ENCODE measurements at places on chromosomes 6 and 20.
A peak's percentile ranks its signal among the peaks of the same experiment; 100 is the strongest.

DNA sequence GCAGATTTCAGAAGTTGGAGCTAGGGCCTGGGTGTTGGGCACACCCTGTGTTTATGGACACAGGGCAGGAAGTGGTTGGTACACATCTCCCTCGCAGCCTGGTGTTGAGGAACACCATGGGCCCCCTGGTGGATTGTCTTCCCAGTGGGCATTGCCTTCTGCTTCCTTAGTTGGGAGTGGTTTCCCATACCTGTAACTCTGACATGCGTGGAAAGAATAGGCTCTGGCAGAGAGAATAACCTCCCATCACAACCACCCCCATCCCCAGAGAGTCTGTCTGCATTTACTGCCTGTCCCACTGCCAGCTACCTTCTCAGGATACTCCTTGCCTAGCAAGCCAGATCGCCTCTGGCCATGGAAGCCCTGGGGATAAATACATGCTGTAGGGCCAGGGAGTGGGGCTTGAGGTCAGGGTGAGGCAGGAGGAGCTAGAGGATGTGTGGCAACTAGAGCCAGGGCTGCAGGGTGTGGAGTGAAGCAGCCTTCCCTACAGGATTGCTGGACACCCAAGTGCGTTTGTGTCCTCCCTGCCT, 14.7 kb downstream of the LRRC73 start:
- peak; percentile 61 for DNase-seq

DNA sequence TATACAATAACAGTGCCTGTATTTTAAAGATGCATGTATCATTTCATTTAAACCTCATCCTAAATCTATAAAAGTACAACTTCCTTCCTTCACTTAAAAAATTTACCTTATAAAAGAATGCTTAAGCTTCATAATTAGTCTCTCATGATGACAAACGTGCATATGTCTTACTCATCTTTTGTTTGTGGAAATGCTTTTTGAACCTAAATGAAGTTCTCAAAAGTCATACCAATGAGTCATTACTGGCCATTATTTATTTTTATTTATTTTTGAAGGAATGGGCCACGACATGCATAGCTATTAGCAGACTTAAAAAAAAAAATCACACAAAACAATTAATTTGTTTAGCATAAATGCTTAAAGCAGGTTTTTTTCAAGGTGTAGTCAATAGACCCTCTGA, 3.7 kb downstream of the TFB1M start:
- DNase-seq: no peak

DNA sequence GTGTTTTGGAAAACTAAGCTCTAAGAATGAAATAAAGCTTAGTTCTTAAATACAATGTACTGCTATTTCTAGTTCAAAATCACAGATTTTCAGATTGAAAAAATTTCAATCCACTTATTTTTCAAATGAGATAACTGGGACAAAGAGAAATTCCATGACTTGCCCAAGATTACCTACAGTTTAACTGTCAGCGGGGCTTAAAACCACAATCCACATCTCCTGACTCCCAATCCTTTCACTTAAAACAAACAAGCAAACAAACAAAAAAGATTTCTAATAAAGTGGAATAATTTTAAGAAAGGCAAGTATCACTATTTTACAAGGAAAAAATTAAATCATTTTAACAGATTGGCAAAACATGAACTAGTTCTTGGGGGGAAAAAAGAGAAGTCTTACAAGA, 4.2 kb downstream of the PHIP start:
- DNase-seq: no peak

GRCh38 chr6:168208854-168209253, 110.7 kb downstream of the DACT2 start:
- no peak for DNase-seq

GRCh38 chr6:1554476-1555310, 55.0 kb upstream of the FOXC1 start:
- DNase-seq: peak; percentile 59

DNA sequence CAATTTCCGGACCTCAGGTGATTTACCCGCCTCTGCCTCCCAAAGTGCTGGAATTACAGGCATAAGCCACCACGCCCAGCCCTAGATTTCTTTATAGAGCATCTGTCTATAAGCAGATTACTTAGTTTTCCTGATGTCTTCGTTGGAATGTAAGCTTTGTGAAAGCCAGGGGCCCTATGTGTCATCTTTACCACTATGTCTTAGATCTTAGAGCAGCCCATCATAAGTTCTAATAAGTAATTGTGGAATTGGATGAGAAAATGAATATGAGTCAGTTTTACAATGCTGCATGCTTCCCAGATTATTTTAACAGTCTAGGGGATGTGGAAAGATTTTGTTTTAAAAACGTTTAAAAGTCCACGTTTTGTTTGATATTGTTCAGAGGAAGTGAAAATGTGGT, 9.1 kb upstream of the ZBTB2 start:
- DNase-seq: no peak

GRCh38 chr6:44073612-44074438, 53.4 kb downstream of the MRPL14 start:
- no peak for DNase-seq

GRCh38 chr6:25315194-25316177, 36.3 kb downstream of the CARMIL1 start:
- no peak for DNase-seq

- DNase-seq: no peak
These were observed 156.1 kb downstream of the COL21A1 start for GRCh38 chr6:56091159-56091869.

DNA sequence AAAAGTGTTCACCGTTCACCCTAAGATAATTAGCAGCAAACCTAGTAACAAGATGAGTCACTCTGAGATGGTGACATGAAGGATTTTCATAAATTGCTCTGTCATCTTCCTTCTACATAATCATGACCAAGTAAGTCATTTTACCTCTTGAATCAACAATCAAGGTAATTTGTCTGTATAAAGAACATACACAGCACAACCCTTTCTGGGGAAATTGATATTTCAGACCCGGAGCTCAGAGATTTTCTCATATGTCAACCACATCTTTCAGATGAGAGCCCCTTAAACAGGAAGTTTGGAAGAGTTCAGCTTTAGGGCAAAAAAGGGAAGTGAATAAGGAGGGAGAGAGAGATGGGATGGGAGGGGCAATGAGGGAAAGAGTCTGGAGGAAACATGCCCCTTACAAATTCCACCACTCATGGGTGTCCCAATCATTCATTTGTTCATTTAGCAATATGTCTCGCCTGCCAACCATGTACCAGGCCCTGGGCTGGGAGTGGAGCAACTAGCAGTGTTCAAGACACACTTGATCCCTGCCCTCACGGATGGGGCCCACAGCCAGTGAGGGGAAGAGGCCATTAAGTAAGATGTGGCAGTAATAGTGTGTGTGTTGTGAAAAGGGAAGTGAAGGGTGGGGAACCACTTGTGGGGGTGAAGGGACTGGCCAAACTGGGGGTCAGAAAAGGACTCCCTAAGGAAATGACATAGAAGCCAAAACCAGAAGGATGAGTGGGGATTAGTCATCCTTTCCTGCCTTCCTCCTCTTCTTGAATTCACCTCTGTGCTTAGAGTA, 190.9 kb downstream of the MAFB start:
- no peak for DNase-seq

GRCh38 chr6:7147051-7147671, 39.4 kb downstream of the RREB1 start:
- DNase-seq: no peak

GRCh38 chr6:52511572-52512151, 65.2 kb downstream of the TRAM2 start:
- DNase-seq: no peak

DNA sequence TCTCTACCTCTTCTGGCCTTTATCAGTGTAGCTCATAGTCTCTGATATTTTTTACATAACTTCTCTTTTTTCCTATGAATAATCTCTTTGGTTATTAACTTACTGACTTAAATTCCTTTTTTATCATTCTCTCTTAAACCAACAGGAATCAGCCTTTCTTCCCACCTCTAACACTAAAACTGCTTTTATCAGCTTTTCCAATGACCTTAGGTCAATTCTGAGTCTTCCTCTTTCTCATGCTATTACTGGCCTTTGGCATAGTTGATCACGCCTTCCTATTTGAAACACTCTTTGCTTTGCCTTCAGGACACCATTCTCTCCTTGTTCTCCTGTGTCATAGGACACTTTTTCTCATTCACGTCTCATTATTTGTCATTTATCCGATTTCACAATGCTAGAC, 8.1 kb upstream of the HINT3 start:
- DNase-seq: no peak

GRCh38 chr20:36890586-36890985, 14.6 kb downstream of the TLDC2 start:
- no peak for DNase-seq

DNA sequence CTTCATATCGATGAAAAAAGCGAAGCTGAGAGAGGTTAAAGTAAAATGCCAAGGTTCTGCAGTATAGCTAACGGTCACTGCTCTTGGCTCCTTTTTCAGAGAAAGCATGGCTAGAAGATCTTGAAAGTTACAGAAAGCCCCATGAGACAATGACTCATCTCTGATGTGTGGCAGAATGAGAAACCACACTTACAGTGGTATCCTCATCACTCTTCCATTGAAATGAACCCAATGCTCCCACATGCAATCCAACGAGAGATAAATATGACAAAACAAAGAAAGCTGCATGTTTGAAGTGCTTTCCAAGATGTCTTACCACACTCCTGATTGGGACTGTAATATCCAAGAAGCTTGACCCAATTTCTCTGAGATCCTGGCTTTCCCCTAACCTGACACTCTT, 694.9 kb downstream of the PRKN start:
- no peak for DNase-seq

GRCh38 chr6:139600919-139601475, 226.5 kb upstream of the CITED2 start:
- DNase-seq: no peak

GRCh38 chr6:38137608-38138265, 318.2 kb downstream of the ZFAND3 start:
- DNase-seq: no peak

GRCh38 chr6:37251211-37251780, 6.3 kb upstream of the TBC1D22B start:
- no peak for DNase-seq

DNA sequence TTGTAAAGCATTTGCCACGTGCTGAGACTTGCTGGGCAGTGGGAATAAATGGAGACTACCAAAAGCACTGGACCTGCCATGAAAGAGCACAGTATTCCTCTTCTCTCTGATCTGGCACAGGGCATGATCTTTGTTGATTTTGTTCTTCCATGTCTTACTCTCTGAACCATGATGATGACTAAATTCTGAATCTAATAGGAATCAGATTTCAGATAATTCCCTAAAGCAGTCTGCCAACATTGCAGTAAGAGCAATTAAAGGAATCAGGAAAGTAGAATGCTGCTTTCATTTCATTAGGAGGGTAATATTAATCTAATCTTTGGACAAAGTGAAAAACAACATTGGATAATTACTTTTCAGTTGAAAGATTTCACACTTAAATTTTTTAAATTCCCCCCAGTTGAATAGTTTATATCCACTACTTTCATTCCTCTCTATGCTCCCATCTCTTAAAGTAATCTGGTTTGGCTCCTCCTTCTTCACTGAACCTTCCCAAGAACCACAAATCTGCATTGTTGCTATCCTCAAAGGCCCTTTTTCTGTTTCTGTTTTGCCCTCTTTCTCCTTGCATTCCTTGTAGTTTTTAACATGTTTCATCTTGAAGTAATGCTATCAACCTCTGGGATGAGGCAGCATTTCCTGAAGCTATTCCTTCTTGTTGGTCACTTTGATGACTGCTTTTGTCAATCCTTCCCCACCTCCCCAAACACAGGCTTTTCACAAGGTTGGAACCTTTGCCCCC, 243.2 kb upstream of the TENT5A start:
- no peak for DNase-seq

DNA sequence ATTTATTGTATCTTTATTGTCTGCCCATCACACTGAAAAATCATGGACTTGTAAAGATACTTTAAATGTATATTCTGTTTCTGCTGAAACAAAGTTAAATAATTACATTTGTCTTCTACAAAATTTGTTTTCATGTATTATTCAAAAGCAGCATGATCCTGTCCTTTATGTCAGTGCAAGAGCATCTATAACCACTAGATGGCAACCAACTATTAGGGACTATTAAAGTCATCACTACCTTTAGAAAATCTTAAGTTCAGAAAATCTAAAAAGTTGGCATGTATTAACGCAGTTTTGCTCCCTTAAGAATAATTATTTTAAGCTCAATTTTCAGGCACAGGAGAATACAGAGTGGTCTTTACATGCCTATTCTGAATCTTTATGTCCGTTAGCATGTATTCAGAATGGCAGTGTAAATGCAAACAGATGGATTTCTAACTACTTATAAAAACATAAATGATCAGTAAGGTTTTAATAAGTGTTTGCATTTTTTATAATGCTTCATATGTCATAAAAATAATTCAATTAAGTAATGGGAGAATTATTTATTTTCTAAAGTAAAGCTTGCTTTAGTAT, 17.8 kb downstream of the TMEM30A start:
- DNase-seq: peak; percentile 58

DNA sequence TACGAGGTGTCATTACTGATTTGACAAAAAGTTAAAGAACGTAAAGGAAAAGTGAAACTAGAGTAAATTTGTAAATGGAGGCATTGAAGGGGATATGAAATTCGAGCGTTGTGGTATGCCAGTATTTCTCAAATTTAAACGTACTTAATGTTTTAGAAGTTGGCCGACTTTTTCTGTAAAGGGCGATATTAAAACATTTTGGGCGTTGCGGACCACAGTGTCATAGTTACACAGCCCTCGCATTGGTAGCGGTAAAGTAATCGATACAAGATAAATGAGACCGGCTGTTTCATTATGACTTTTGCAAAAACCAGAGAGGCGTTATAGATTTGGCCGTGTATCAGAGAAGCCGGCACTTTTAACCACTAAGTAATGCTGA, 39.6 kb downstream of the OR2B2 start:
- no peak for DNase-seq

DNA sequence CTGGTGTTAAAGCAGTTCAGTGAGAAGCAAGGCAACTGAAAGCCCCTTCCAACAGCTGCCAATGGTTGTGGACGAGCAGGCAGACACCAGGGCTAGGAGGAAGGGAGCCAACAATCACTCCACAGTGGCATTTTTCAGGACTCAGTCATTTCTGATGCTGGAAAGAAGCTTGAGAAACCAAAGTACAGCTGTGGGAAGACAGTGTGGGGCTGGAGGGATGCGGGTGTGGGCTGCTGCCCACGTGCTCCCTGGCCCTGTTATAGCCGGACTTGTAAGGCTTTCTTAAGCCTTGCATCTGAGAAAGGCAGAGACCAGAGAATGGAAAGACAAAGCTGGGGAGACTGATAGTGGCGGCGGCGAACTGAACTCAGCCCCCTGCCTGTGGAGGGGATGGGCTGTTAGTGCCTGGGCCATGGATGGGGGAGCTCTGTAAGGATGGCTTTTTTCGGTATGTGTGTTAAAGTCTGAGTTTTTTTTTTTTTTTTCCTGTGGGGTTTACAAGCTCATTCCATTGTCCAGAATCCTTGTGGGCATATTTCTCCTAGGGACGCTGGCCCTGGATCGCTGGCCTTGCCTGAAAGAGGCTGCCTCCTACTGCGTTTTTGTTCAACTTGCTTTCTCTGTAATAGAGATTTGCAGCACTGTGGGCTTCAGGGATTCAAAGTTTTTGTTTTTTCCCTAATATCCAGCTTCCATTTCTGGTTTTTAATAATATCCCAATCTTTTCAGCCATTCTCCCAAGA, 91.7 kb downstream of the GJA10 start:
- DNase-seq: no peak

All from CD4-positive, alpha-beta T cell (primary cell).